Activated T-helper 1 cell treated with Interleukin-2 at 50 U/mL for 16 hours (primary cell): ENCODE measurements at places on chromosomes 11 and 22.

GRCh38 chr11:78659326-78660270 is 84.9 kb upstream of the NARS2 start:
- no peak for DNase-seq

- DNase-seq = no peak
Observed at GRCh38 chr11:124899383-124900145, 1.9 kb upstream of the ROBO4 start.

DNA sequence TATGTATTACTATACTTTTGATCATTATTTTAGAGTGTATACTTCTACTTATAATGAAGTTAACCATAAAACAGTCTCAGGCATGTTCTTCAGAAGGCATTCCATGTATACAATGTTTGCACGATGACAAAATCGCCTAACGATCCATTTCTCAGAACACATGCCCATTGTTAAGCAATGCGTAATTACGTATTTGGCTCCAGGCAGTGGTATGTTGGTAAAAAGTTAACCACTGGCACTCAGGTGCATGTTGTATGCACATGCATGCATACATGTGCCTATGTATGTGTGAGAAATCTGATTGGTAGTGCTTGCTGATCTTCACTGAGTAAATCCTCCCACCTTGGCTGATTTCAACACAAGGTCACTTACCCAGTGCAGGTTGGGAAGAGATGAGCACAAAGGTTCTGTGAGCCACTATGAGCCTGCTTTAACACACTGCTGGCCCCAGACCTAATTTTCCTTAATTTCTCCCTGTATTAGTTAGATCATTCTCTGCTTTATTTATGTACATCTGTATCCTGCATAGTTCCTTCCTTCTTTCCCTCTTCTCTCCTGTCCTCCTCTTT is 164.6 kb downstream of the ARHGAP42 start:
- DNase-seq = no peak

- DNase-seq = no peak
Observed at GRCh38 chr22:22731374-22731676, 86.9 kb downstream of the GGTLC2 start.

DNA sequence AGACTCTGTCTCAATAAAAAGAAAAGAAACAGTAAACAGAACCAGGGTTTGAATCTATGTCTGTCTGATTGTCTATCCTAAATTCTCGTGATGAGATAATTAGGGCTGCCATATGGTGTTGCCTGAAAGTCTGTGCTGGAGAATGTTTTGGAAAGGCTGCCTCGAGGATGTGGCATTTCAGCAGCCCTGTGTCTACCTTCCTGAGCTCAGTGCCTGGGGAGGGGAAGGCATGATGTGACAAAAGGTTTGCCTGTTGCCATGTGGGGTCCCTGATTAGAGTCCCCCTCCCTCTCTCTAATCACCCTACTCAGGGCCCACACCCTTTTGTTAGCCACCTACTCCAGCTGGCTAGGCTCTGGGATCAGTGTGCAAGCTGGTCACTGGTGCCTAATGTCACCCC is 15.2 kb downstream of the CD82 start:
- DNase-seq = no peak

GRCh38 chr11:31819621-31820437 is 8.7 kb upstream of the PAX6 start:
- DNase-seq = no peak

DNA sequence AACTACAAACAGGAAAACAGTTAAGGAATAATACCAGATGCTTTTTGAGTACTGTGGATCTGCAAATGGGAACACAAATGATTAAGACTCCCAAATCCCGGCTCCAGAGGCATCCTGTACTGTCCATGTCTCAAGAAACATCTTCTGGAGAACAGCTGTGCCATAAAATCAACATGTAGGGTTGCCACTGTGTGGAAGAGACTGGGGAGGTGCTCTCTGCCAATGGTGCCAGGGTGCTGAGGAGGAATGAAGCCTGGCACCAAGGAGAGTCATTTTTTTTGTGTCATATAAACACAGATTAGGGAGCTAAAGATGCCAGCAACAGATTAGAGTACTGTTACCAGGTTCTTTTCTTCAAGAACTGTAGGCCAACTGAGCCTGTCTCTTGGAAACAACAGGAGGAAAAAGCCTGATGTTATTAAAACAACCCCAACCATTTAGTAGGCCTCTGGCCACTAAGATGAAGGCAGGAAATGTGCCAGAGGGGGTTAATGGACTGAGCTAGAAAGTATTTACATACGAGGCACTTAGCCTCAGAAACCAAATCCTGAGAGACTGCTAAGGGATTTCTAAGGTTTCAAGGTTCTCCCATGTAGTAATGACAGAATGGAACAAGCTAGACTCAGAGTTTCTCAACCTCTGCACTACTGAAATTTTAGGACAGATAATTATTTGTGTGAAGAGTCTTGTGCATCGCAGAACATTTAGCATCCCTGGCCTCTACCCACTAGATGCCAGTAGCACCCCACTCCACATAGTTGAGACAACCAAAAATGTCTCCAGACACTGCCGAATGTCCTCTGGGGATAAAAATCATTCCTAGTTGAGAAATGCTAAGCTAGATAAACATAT is 54.6 kb upstream of the CHRM4 start:
- no peak for DNase-seq

DNA sequence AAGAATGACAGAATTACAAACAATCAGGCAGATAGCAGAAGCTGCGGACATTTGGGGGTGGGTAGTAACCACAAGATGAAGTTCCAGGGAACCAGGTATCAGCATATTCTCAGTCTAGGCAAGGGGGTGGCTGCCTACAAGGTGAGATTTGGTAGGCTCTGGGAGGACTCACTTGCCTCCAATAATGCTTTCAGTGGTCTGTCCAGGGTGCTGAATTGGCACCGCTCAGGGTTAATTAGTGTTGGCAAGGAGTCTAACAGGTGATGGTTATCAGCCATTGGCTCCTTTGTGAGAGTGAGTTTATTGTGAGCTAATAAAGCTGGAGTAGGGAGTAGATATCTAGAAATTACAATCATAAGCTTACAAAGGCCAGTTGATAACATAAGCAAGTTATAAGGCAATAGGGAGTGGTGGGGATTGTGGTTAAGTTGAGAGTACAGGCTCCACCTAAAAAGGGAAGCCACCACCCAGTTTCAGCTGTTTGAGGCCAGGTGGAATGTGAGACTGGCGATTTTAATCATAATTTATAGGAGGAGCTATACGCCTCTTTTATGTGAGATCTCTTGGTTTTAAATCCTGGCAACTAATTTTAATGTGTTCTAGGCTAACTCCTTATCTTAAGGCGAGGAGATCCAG is 320.5 kb downstream of the MIAT start:
- DNase-seq = no peak

- DNase-seq = no peak
Observed at GRCh38 chr22:47423861-47424820, 661.7 kb downstream of the TBC1D22A start.

GRCh38 chr22:33007485-33007884 is 50.7 kb downstream of the SYN3 start:
- no peak for DNase-seq

DNA sequence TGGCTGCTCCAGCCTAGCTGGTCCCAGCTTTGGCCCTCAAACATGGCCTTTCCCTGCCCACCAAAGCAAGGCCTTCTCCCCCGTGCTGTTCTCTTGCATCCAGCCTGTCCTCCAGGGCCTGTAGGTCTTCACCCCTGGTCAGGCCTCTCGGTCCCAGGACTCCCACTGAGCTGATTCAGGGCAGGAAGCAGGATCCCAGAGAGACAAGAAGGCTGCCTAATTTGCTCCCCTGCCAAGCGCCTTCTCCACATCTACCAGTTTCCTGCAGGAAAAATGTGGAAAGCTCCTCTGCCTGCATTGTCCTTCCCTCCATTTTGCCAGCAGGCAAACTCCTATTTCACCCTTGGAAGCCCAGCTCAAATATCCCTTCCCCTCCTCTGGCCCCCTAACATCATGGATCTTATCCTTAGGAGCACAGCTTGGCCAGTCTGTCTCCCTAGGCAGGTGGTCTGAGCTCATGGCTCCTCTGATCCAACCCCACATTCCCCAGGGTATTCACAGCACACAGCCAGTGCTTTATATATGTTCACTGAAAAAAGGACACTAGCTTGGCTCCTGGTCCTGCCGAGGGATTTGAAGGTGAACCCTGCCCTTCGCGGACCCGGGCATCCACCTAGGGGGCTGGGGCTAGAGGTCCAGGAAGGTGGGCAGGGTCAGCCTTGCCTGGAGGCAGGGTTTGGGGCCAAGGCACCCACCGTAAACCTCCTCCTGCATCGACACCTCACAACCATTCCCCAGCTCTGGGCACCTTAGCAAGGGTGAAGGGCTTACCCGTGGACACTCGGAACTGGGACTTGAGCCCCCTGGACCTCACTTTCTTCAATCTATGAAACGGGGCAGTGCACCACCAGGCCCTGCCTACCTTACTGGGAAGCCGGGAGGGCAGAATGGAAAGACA is 968 bp downstream of the RHBDD3 start:
- no peak for DNase-seq

- no peak for DNase-seq
Observed at GRCh38 chr22:27100789-27101188, 443.4 kb downstream of the MIAT start.

DNA sequence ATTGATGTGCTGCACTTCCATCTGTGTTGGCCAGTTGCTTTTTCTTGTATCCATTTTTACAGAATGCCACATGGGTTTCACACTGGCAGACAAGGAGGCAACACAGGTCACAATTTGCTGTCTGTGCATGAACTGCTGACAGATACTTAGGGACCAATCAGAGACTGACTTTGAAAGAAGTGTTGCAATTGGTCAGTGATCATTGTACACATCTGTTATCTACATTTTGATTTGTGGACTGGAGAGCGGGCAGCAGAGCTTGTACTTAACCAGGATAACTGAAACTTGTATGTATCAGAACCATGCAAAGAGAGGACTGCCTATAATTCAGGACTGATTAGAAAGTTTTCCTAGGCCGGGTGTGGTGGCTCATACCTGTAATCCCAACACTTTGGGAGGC is 21.8 kb downstream of the PRR5 start:
- DNase-seq = no peak

DNA sequence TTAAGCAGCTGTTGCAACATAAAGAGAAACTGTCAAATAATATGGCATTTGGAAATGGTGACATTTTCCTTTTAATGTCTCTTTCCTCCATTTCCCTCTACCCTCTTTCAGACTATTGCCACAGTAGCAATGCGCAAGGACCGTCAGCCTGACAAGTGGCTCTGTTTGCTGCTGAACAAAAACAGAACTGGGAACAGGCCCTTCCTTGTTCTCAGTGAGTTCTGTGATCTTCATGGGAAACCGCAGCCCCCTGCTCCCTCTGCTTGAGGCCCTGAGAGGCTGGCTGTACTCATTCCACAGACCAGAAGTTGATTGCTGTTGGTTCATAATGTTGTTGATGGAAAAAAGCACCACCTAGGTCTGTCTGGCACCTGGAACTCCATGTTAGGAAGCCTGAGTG is 559.7 kb downstream of the OPCML start:
- DNase-seq = no peak
